Left ventricle myocardium inferior (tissue), 1 donor: ENCODE measurements at places on chromosomes 3 and 15. TPM values are rescaled to one million over a fixed set of nuclear protein-coding genes. Genes with fewer than 3 reads are reported as not detected.
A peak's percentile ranks its signal among the peaks of the same experiment; 100 is the strongest.

GRCh38 chr3:37625690-37626360 is 235.9 kb upstream of the CTDSPL start:
- no peak for DNase-seq

GRCh38 chr3:159711560-159712333 is 276.9 kb upstream of the IL12A start:
- DNase-seq = peak; percentile 22

GRCh38 chr3:114499976-114500375 is 206.1 kb downstream of the TIGIT start:
- DNase-seq = no peak

- no peak for DNase-seq
Observed at GRCh38 chr15:67559158-67559557, 16.7 kb downstream of the MAP2K5 start.

GRCh38 chr3:16337856-16338540 is 73.0 kb downstream of the OXNAD1 start:
- DNase-seq = no peak

- DNase-seq = no peak
Observed at GRCh38 chr3:129353589-129353941, 74.9 kb downstream of the EFCAB12 start.

GRCh38 chr15:99153026-99153535 is 48.2 kb downstream of the SYNM start:
- DNase-seq = no peak

- DNase-seq = no peak
Observed at GRCh38 chr15:68045289-68046265, 8.5 kb upstream of the PIAS1 start.

GRCh38 chr15:90840954-90841353 is 27.4 kb upstream of the FURIN start:
- DNase-seq = no peak

- DNase-seq = no peak
Observed at GRCh38 chr15:36108541-36108940, 470.9 kb upstream of the CDIN1 start.

The ECE2 gene
- not detected for total RNA-seq

The TRIM42 gene
- not detected for total RNA-seq

The C3orf62 gene
- total RNA-seq = 2.8 TPM
